ENCODE measurements at places on chromosomes 1 and 21. TPM values are rescaled to one million over a fixed set of nuclear protein-coding genes. Genes with fewer than 3 reads are reported as not detected.
A peak's percentile ranks its signal among the peaks of the same experiment; 100 is the strongest.

DNA sequence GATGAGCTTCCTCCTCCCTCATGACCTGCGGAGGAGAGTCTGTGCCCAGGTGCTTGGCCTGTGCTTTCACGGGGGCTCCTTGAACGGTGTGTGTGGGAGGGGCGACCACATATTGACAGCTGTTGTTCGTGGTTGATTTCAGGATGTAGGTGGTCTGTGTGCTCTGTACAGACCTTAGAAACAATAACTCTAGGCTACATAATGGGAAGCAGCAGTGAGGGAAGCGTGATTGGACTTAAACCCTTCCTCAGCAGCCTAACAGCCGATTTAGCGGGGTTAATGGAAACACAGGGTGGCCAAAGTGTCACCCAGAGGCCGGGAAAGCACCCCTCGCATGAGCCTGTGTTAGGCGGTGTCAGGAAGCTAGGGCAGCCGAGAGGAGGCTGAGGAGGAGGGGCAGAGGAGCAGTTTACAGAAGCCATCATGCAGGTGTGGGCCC is 56.0 kb downstream of the TBCE start:
- peak; percentile 7 for DNase-seq

DNA sequence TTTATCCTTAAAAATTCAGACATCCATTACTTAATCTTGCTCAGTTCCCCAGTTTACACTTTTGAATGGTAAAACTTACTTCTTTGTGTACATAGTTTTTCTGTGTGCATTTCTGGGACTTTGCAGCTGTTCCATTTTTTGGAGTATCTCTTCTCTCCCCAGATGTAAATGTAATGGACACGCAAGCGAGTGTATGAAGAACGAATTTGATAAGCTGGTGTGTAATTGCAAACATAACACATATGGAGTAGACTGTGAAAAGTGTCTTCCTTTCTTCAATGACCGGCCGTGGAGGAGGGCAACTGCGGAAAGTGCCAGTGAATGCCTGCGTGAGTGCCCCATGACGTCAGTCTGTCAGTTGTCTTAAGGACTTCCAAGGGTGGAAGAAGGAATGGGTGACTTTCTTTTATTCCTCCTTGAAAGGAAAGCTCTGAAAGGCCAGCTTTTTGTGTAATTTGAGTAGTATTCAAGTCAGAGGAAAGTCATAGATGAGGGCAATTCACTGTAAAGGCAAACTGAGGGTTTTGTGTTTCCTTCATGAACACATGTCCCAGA is 75.7 kb upstream of the LAMC2 start:
- DNase-seq = no peak

DNA sequence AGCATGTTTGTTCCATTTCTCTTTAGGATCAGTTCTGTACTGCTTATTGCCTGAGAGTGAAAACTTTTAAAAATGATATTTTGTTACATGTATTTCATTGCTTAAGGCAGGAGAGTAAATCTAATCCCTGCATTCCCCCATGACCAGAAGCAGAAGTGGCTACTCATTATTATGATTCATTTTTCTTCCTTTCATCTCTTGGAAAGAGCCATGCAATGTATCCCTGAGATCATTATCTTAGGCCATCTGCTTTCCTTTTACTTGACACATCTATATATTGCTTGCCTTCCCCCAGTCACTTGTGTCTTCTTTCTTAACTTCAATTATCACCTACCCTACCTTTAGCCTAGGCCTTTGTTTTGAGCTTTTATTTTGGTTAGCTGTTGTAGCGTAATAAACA is 430.4 kb upstream of the CHRM3 start:
- no peak for DNase-seq

GRCh38 chr1:115356356-115356755 is 18.3 kb upstream of the NGF start:
- DNase-seq = no peak

GRCh38 chr1:99577313-99577712 is 68.6 kb upstream of the PALMD start:
- no peak for DNase-seq

The CDC42BPA gene
- 1.0 TPM for total RNA-seq

The MAN1C1 gene
- 0.83 TPM for total RNA-seq

The PHLDA3 gene
- 16.6 TPM for total RNA-seq
